HL-60 (cell line): ENCODE measurements at places on chromosomes 7 and 10.

DNA sequence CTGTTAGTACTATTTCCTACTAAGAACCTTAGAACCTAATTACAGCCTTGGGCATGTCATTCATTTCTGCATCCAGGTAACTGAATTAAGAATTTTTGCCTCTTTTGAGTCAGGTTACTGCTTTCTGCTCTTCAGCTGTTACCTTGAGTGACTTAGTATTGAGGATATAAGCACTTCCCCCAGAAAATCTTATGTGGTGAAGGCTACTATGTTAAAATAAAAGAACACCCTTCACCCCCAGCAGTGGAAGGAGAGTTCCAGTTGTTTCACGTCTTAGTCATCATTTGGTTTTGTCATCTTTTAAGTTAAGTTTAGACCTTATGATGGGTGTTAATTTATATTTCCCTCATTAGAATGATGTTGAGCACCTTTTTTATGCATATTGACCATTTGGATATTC lies 82.8 kb downstream of the GLCCI1 start:
- no peak for DNase-seq

- no peak for DNase-seq
Measured at GRCh38 chr10:11113156-11113555, 95.5 kb downstream of the CELF2 start.

GRCh38 chr10:11005725-11006427 lies 11.8 kb upstream of the CELF2 start:
- DNase-seq: no peak

- no peak for DNase-seq
Measured at GRCh38 chr7:128886391-128887168, 23.9 kb downstream of the ATP6V1F start.

DNA sequence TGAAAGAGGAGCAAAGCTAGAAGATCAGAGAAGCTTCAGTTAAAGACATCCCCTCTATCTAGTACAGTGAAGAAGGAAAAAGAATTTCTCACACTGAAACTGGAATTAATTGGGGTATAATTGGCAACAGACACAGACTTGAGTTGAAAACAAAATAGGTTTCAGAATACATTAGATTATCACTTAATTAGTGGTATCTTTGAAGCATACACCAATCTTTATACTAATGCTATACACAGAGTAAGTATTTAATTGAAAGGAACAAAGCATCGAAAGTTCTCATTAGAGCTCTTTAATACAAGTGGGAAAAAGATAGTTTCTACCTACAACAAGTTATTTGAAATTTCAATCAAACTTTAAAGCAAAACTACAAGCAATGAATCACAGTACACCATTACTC lies 128.2 kb downstream of the THSD7A start:
- DNase-seq: no peak

- no peak for DNase-seq
Measured at GRCh38 chr7:19920166-19920565, 146.7 kb upstream of the TMEM196 start.

- DNase-seq: no peak
Measured at GRCh38 chr10:122222638-122223037, 48.5 kb upstream of the BTBD16 start.

GRCh38 chr7:34061149-34061548 lies 155.8 kb downstream of the BMPER start:
- DNase-seq: no peak
